ENCODE measurements at places on chromosomes 11 and 22.
A peak's percentile ranks its signal among the peaks of the same experiment; 100 is the strongest.

DNA sequence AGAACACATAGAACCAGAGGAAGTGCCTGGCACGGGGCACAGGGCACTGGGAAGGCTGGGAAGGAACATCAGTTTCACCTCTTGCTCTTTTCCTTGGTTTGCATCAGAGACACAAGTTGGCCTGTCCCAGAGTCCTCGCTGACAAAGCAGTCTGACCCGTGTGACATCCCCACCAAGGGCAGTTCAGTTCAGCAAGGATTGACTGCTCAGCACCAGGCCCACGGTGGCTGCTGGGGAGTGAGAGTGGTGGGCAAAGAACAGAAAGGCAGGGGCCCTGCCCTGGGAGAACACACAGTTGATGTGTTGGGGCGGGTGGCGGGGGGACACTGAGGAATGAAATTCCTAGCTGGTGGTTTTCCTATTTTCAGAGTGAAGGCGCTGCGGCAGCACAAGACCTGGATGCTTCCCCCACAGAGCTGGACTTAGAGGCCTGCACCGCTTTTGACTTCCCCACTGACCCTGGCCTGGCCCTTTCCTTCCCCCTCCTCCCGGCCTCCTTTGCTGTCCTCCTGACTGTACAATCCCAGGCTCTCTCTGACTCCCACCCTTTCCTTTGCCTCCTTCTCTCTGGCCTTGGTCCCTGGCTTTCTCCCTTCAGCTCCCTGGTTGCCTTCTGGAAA, 2.2 kb upstream of the TMPRSS13 start:
- no peak for DNase-seq

DNA sequence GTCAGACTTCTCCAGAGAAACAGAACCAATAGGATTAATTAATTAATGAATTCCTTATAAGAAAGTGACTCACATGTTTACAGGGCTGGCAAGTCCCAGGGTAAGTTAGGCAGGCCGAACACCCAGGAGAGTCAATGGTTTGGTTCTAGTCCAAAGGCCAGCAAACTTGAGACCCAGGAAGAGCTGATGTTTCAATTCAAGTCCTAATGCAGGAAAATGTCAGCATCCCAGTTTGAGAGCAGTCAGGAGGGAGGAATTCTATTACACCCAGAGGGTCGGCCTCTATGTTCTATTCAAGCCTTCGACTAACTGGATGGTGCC, 466.0 kb downstream of the INSC start:
- no peak for DNase-seq

DNA sequence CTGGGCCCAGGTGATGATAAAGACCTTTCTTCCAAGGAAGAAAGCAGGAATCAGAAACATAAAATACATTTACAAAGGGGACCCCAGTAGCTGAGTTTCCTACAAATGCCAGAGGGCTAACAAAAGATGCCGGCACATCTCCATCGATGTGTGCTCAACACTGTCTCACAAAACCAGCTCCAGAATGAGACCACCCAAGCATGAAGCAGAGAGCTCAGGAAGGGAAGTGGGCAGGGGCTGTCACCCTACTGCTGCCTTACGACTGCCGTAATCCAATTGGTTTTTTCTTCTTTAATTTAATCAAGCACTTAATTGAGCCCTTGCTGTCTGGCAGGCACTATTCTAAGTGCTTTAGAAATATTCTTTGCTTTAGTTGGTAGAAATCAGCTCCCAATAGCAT, 26.1 kb downstream of the SMCO4 start:
- DNase-seq: no peak

DNA sequence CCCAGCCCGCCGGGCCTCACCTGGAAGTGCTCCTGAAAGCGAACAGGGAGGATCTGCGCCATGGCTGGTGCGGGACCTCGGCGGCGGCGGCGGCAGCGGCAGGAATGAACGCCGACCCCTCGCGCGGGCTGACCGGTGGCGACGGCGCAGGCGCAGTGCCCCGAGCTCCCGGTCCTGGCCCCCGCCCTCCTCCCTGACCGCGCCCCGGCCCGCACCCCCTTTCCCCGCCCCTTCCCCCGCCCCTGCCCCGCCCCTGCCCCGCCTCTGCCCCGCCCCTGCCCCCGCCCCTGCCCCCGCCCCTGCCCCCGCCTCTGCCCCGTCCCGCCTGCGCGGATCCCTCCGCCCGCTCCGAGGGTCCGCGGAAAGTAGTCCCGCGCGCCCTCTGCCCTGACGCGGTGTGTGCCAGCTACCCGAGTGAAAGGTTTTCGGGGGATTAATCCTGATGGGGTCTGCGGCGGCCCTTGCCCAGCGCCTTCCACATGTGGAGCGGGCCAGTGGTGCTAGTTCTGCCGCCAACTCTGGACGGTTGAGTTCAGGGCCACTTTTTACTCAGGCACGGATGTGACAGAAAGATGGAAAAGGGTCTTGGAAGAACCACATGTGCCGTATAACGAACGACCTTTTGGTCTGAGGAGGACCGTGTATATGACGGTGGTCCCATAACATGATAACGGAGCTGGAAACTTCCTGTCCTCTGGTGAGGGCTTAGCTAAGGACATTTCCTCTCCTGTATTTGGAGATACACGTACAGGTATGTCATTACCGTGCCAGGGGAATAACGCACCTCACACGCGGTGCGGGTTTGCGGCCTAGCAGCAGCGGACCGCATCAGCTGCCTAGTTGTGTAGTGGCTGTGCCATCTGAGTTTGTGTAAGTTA, at the start of gene CLTCL1:
Gene CLTCL1 (minus strand): TSS at position 140 of the 878 bp plus-strand sequence. CDS start 78 bp downstream, at position 62.
- peak; percentile 80 for DNase-seq

DNA sequence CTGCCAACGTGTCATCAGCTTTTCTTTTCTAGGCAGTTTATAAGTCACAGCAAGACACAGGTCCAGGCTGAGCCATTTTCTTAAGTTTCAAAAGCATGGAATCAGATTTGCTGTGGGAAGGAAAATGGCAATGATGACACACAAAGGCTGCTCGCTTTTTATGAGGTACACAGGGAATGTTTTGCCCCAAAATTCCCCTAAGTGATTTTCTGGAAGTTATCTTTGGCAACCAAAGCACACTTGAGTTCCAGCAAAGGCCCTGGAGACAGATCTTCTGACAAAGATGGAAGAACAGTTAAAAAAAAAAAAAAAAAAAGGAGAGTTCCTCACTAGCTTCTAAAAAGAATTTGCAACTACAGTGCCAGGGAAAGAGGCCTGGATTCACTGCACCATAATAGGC, 260.8 kb downstream of the LARGE1 start:
- peak; percentile 9 for DNase-seq

DNA sequence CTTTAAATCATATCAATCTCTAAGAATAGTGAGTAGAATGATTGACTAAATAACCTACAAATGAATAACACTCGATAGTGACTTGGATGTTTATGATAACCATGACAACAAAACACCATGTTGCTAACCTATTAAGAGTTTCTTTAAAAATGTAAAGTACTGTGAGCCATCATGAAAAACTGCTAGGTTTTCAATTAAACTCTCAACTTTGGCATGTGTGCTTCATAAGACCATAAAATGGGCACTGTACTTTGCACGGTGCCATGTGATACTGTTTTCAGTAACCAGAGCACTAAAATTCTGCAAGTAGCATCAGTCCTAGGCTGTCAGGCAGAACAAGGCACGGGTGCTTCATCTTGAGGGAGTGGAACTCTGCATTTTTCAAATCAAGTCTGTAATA, 96.2 kb upstream of the TRIM77 start:
- DNase-seq: no peak

DNA sequence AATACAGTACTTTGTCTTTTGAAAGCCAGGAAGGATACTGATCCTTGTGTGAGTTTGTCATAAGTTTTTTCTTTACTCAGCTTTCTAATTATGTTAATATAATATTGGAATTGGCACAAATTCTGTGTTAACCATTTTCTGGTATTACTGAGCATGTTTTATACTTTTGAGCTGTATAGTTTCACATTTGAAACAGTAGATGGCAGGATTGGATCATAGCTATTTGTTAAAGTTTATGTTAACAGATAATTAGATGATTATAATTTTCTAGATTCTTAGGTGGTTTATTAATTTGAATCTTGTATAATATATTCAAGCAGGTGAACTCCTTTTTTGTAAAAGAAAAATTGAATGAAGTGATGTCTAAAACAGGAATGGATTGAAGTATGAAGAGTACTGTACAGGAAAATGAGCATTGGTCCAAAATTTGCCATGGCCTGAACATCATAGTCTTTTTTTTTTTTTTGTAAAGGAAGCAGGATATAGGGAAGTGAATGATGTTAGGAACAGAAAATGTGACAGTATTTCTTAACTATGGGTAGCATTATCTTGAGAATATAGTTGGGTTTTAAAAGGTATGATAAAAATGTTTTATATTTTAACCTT, 102.0 kb downstream of the CYP2R1 start:
- no peak for DNase-seq

- no peak for DNase-seq
Observed at GRCh38 chr22:19412478-19412877, 19.1 kb downstream of the HIRA start.

DNA sequence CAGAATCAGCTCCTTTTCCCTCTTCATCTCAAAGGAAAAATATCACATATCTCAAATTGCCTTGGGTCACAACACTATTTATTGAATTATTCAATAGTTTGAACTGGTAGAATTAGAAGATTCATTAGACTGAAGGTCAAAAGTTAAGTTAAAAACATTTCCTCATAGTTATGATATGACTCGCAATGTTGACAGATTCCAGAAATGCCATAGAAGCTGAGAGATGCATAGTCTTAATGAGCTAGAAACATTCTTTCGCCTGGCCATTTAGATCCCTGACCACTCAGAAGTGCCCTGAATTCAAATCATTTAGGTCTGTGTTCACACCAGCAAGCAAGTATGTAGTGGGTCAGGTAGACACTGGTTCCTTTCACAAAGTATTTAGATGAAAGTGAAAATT, 44.4 kb downstream of the FAT3 start:
- DNase-seq: peak; percentile 77

DNA sequence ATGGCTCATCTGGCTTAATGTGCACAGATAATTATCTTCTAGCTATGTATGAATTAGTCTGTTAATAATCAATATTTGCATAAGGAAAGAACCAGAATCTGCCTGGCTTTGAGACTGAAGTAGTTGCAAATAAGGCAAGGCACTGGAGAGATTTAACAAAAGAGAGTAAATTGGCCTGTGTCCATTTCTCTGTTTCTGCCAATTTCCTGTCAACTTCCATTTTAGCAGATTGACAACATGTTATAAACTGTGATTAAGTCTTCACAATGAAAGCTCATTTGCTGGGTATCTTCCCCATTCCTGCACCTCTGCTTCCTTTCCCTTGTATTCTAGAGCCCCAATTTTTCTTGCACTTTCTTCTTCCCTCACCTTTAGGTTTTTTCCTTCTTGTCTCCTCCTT, 5.3 kb upstream of the TMEM123 start:
- no peak for DNase-seq

GRCh38 chr22:26837784-26838470, 180.5 kb downstream of the MIAT start:
- DNase-seq: no peak

- no peak for DNase-seq
Observed at GRCh38 chr11:73291781-73292524, 16.1 kb upstream of the ARHGEF17 start.

- no peak for DNase-seq
Observed at GRCh38 chr11:28504555-28505110, 396.4 kb downstream of the METTL15 start.

DNA sequence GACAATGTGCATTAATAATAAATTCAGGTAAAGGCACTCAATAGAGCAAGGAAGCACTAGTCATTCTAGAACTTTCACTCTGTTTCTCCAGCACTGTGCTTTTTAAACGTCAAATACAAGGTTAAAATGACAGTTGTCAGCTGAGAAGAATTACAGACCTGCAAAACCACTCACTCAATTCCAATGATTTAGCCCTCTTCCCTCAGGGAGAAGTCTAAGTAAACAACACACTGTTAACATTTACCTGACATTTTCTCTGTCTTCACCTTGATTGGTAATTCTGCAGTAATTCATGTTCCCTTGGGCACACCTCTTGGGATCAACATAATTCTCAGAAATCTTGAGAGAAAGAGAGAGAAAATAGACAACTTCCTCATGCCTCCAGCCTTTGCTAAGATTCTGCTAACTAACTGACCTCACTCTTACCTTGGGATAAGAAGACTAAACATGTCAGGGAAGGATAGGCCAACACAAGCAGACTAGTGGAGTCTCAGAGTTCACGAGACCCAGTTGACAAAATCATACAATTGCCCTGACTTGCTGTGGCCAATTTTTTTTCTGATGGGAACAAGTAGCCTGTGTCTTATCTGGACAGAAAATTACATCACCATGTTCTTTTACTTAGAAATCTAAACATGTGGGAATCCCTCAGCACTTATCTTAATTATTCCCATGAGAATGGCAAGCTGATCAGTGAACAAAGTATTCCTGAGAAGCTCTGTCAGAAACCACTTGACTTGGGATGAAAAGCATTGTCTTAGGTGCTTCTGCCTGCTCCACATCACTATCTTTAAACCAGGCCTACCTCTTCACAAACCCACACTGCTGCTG, 516.8 kb upstream of the FAT3 start:
- no peak for DNase-seq

GRCh38 chr11:118614511-118614910, 7.1 kb downstream of the PHLDB1 start:
- no peak for DNase-seq

DNA sequence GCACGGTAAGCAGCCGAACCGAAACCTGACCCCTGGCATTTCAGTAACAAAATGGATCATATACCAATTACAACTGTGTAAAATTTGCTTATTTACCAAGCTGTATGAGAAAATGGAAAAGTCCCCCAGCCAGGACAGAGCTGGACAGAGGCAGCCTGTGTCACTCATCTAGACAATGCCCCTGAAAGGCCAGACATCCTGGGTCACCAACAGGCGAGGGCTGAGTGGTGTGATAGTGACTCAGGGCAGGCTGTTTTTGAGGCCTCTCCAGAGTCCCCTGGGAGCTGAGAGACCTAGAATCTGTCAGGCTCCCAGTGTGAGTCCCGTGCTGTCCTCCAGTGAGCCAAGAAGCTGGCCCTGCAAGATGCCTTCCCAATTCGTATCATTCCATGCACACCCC, 680.4 kb downstream of the TBC1D22A start:
- DNase-seq: no peak

- DNase-seq: no peak
Observed at GRCh38 chr11:96098511-96099241, 174.8 kb upstream of the MTMR2 start.

DNA sequence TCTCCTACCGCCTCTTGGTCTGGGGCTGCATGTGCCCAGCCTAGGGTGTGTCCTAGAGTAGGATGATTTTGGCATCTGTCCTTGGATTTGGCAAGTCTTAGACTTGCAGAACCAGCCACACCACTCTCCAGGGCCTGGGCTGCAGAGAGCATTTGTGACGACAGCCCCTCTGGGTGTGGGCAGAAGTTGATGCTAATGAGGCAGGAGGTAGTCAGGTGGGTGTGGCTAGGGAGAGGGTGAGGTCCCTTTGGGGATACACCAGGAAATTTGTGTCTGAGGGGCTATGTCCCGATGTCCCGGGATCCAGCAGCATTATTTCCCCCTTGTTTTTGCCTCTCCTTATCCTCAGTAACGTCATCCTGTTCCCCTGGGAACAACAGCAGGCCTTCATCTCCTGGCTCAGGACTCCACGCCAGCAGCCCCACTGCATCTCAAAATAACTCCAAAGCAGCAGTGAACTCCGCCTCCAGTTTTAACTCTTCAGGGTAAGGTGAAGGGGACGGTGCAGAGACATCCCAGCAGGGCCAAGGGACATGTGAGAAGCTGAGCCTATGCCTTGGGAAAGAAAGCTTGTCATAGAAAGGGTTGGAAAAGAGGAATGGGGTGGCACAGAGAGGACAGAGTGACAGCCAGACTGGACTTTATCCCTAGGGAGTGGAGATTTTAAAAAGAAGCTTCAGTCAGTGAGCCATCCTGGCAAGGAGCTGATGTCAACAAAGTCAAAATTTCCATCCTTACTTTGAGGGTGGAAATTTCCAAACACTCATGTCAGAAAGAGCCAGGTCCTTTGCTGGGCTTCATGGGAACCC, 8.0 kb upstream of the TLCD5 start:
- DNase-seq: no peak
